Left ventricle myocardium inferior (tissue), 1 donor: ENCODE measurements at places on chromosomes 3 and 15. TPM values are rescaled to one million over a fixed set of nuclear protein-coding genes. Genes with fewer than 3 reads are reported as not detected.
A peak's percentile ranks its signal among the peaks of the same experiment; 100 is the strongest.

RHO gene
- not detected for total RNA-seq

PROK2 gene
- 0.14 TPM for total RNA-seq

CEP97 gene
- 5.9 TPM for total RNA-seq

FGD5 gene
- total RNA-seq, result 13.9 TPM

STARD9 gene
- total RNA-seq, result 4.9 TPM

CKMT1B gene
- not detected for total RNA-seq

DNA sequence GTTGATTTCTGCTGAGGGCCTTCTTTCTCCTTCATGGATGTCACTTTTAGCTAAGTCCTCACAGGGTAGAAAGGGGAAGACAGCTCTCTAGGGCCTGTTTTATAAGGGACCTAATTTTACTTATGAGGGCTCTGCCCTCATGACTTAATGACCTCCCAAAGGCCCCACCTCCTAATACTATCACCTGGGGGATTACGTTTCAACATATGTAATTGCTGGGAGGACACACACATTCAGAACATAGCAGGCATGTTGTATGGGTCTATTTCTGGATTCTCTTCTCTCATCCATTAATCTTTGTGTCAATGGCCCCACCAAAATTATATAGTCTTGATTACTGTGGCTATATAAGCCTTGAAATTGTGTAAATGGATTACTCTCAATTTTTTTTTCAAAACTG is 255.0 kb downstream of the CLSTN2 start:
- H3K27ac ChIP-seq, result no peak overlapping the region
- no peak overlapping the region for H3K4me3 ChIP-seq
- no peaks in the 10 kb centered on the region for H3K36me3 ChIP-seq
- H3K4me1 ChIP-seq, result peaks cover 39% of the 10 kb centered on the region
- DNase-seq, result no peak

DNA sequence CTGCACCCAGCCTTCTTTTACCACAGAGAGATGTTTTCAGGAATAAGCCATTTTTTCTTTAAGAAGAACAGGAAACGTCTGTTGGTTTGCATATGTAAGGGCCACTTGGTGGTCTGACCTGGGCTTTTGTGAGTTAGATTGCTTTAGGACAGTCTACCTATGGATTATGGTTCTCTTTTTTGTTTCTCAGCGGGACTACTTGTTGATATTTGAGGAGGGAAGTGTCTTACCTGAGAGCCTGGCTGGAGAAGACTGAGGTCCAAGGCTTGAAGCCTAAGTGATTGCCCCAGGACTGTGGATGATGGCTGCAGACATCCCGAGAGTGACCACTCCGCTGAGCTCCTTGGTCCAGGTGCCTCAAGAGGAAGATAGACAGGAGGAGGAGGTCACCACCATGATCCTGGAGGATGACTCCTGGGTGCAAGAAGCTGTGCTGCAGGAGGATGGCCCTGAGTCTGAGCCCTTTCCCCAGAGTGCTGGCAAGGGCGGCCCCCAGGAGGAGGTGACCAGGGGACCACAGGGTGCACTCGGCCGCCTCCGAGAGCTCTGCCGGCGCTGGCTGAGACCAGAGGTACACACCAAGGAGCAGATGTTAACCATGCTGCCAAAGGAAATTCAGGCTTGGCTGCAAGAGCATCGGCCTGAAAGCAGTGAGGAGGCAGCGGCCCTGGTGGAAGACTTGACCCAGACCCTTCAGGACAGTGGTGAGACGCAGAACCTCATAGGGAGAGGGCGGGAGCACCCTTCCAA is 3.0 kb downstream of the ZSCAN2 start:
- H3K4me1 ChIP-seq, result peaks cover 22% of the 10 kb centered on the region
- peaks cover 28% of the 10 kb centered on the region for H3K36me3 ChIP-seq
- H3K27ac ChIP-seq, result no peak overlapping the region
- H3K4me3 ChIP-seq, result no peak overlapping the region
- no peaks in the 10 kb centered on the region for H3K27me3 ChIP-seq

DNA sequence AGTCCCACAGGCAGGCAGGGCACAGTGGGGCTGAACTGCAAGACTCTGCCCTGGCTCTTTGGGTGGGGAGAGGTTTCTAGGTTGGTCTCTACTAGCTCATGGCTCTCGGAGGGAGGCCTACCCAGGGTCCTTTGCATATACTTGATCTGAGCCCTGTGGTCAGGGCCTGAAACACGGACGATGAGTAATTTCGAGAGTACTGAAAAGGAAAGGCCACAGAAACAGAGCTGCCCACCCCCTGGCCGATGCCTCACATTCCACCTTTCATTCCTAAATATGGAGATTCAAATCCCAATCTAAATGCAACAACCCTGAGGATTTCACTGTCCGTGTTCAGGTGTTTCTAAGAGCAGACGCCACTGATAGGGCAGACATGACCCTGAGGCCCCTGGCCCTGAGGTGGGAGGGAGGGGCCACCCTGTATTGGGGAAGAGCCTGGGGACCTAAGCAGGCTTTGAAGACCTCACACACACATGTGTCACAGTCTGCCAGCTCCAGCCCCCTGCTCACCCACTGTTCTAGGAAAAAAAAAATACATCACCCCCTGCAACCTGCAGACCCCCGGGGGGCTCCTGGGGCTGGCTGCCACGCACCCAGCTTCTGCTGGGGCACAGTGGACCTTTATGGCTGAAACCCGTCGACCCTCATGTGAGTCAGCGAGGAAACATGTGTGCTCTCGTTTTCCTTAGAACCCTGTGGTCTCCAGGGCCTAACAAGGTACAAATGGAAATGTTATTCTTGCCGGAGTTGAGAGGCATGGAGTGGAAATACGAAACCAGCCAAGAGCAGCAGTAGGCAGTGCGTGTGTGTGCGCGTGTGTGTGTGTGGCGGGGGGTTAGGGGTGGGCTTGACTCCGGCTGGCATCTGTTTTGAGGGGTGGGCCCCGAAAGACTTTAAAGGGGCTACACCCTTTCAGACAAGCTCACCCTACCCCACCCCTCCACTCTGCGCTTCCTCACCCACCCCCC is 112.7 kb downstream of the CHSY1 start:
- no peaks in the 10 kb centered on the region for H3K27me3 ChIP-seq
- H3K4me3 ChIP-seq, result no peak overlapping the region
- H3K4me1 ChIP-seq, result peaks cover 12% of the 10 kb centered on the region
- H3K27ac ChIP-seq, result no peak overlapping the region
- no peaks in the 10 kb centered on the region for H3K36me3 ChIP-seq

DNA sequence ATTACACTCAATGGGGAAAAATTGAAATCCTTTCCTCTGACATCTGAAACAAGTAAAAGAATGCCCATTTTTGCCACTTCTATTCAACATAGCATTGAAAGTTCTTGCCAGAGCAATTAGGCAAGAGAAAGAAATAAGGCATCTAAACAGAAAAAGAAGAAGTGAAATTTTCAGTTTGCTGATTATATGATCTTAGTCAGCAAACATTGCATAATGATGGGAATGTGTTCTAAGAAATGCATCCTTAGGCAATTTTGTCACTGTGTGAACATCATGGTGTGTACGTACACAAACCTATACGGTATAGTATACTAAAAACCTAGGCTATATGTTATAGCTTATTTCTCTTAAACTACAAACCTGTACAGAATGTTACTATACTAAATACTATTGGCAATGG is 278.0 kb downstream of the CGGBP1 start:
- no peak overlapping the region for H3K27ac ChIP-seq
- no peak for DNase-seq
- no peaks in the 10 kb centered on the region for H3K27me3 ChIP-seq

- H3K27me3 ChIP-seq, result no peaks in the 10 kb centered on the region
- H3K4me1 ChIP-seq, result peaks cover 4% of the 10 kb centered on the region
- H3K27ac ChIP-seq, result no peak overlapping the region
- no peaks in the 10 kb centered on the region for H3K36me3 ChIP-seq
These were observed 21.1 kb upstream of the GP9 start for GRCh38 chr3:129039271-129040038.

- H3K4me3 ChIP-seq, result no peak overlapping the region
- H3K27me3 ChIP-seq, result no peaks in the 10 kb centered on the region
- H3K4me1 ChIP-seq, result peaks cover 23% of the 10 kb centered on the region
- no peaks in the 10 kb centered on the region for H3K36me3 ChIP-seq
- no peak for DNase-seq
These were observed 77.1 kb downstream of the SPSB4 start for GRCh38 chr3:141128126-141128777.

- H3K4me1 ChIP-seq, result peaks cover 100% of the 10 kb centered on the region
- no peaks in the 10 kb centered on the region for H3K27me3 ChIP-seq
- H3K36me3 ChIP-seq, result peaks cover 43% of the 10 kb centered on the region
- no peak for DNase-seq
- H3K4me3 ChIP-seq, result peak overlapping the region; percentile 50
These were observed 74.6 kb upstream of the ACAD9 start for GRCh38 chr3:128804811-128805155.

DNA sequence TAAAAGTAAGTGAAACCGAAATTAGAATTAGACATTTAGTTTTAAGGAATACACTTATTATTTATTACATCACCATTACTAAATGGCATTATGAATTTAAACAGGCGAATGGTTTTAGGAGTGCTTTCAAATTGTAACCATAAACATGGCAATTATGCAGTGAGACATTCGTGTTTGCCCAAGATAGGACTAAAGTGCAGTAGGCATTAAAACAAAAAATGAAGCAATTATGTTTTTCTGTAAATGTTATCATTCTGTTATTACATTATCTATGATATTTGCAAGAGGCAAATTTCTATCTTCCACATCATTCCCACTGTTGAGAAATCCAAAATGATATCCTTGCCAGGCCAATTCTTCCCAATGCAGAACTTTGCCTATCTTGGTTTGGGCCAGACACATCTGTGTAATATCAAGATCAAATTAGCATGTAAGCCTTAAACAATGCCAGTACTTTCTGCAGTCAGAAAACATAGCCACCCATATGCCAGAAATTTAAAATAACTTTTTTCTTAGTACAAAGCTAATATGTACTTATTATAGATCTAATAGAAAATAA is 156.9 kb downstream of the ATP8B4 start:
- no peak overlapping the region for H3K4me3 ChIP-seq
- H3K27me3 ChIP-seq, result no peaks in the 10 kb centered on the region
- DNase-seq, result no peak
- H3K4me1 ChIP-seq, result no peaks in the 10 kb centered on the region

DNA sequence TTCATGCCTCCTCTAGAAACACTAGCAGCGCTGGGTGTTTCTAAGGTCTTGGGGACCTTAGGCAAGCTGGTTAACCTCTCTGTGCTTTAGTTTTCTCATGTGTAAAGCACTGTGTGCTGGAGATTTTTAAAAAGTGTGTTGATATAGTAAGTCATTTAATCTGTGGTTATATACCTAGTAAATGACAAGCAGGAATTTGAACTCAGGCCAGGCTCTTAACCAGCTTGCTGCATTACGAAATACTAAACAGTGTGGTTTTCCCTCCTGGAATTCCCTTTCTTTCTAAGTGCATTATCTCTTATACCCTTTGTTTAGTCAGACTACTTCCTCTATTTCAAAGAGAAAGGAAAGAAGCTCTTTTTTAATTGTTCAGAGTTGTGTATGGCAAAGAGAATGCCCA is 26.5 kb downstream of the NEO1 start:
- peaks cover 17% of the 10 kb centered on the region for H3K4me1 ChIP-seq
- DNase-seq, result no peak
- H3K27ac ChIP-seq, result no peak overlapping the region
- no peaks in the 10 kb centered on the region for H3K36me3 ChIP-seq

GRCh38 chr3:106913966-106914365 is 463.3 kb upstream of the CCDC54 start:
- H3K4me1 ChIP-seq, result no peaks in the 10 kb centered on the region
- no peak overlapping the region for H3K27ac ChIP-seq
- H3K36me3 ChIP-seq, result no peaks in the 10 kb centered on the region
- no peak overlapping the region for H3K4me3 ChIP-seq
- no peaks in the 10 kb centered on the region for H3K27me3 ChIP-seq
